HEK293T (cell line): ENCODE measurements at places on chromosomes 5 and 9.

DNA sequence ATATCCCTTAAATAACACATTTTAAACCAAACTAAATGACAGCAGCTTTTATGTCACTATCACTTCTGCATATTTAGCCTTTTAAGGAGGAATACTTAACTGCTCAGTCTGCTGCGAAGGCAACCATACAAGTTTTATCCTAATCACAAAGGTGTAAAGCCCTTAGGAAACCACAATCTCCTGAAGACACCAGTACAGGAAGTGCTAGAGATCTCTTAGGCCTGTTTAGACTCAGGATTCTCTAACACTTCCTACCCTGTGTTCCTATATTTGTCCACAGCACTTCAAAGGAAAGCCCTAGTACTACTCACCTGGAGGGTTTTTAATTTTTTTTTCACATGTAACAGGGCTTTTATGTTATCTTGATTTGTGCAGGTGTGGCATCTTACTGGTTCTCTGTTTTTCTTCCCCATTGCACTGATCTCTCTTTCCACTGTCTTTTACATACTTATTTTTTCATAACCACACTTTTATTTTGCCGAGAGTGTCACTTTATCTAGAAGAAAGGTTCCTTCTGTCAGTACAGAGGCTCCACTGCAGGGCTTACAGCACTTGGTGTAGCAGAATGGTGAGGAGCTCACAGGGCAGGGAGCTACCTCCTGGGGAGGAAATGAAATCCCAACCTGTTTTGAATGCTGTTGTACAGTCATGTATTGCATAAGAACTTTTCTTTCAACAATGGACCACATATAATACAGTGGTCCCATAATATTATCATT is 1060.6 kb upstream of the ACO1 start:
- no peak for DNase-seq

DNA sequence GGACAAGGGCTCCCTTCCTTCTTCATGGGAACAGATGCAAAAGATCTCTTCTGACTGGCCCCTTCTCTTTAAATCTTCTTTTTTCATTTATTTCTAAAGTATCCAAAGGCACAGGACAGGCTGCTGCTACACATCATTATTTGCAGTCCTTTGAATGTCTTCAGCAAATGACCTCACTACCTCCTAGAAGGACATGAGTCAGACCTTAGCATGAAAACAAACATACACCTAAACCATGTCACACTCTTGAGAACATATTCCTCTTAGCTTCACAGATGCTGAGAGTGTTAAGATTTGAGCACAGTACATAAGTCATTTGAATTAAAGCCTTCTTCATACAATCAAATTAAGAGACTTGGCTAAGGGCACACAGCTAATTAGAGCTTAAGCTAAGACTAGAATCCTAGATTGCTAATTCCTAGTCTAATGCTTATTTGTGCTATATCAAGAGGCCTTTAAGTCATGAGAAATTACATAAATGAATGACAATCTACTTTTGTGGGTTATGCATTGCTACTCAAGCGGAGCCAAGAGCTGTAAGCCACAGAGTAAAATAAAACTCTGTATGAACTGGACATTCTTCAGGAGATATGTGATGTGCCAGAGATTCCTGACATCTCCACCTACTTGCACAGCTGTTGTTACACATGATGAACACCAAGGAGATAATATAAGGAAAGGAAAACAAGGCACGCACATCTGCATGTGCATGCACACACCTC is 109.1 kb upstream of the PTGER4 start:
- no peak for DNase-seq

GRCh38 chr5:1412163-1412562 is 33.1 kb downstream of the SLC6A3 start:
- no peak for DNase-seq

DNA sequence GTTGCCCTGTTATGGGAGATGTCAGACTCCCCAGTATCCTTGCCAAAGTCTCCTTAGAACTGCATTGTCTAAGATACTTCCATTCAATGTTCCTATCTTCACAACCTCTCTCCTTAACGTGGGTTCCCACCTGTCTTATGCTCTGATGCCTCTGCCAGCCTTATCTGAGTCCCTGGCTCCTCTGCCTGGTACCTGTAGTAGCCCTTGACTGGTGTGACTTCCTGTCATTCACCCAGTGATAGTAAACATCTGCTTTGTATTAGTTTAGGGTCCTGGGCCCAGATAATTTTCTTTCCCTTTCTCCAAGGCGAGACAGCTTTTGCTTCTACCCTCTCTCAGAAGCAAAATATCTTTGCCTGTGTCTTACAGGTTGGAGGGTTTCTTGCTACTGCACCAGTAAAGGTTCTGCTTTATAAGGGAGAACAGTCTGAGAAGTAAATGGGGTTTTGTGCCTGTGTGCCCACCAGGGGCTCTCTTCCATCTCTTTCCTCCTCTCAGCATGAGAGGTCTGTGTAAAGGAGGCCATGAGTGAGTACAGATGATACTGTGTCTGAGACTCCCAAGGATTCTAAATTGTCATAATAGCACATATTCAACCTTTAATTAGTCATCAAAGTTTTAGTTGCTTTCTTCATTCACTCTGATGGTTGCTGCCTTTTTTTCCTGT is 220.8 kb downstream of the PRR16 start:
- peak; percentile 28 for DNase-seq

DNA sequence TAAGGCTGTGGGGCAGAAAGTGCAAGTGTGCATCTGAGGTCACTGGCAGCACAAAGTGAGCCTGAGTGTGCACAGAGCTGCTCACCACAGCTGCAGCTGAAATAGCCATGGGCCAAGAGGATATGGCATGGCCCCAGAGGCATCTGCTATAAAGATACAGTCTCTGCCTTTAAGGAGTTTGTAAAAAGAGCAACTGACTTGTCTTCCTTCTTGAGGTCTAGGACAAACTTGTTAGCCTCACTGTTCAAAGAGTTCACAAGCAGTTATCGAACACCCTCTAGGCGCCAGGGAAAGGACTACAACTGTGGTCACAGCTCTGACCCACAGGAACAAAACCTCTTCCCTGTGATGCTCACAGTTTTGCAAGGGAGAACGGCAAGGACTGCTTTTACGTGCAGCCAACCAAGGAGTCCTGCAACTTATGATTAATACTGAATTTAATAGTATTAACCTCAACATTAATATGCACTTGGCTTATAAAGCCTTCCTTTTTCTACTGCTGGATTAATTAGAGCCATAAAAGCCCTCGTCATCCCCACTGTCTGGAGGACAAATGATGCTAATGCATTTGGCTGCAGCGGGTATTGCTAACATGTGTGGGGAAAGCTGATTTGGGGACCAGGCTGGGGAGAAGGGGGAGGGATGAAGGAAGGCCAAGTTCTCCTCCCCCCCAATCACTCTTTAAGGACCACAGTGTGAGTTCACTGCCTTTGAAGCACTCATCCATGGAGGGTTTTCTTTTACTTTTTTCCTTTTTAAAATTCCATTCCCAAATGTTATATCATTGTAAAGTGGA is 189.8 kb upstream of the TRIM32 start:
- no peak for DNase-seq

GRCh38 chr9:137023583-137023991 is 4.5 kb downstream of the ABCA2 start:
- DNase-seq, result no peak
